Myocyte (in vitro differentiated cells): ENCODE measurements at places on chromosomes 4 and X. TPM values are rescaled to one million over a fixed set of nuclear protein-coding genes. Genes with fewer than 3 reads are reported as not detected.

- DNase-seq = no peak
These were observed 2.7 kb upstream of the NKX3-2 start for GRCh38 chr4:13546941-13547484.

DNA sequence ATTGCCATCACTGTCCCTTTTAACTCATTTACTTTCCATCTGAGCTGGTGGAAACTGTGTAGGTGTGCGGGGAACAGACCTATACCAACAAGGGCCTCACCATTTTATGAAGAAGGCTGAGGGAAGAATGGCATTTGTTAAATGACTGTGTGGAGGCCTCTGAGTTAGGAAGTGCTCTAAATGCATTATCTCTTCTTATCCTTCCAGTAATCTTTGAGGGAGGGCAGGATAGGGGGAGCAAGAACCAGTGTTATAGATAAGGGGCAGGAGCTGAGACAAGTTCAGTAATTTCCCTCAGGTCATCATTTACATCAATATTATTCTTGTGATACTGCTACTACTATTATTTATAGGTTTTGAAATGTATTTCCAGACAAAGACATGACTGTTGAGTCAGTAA is 122.4 kb upstream of the PDLIM3 start:
- DNase-seq = no peak

DNA sequence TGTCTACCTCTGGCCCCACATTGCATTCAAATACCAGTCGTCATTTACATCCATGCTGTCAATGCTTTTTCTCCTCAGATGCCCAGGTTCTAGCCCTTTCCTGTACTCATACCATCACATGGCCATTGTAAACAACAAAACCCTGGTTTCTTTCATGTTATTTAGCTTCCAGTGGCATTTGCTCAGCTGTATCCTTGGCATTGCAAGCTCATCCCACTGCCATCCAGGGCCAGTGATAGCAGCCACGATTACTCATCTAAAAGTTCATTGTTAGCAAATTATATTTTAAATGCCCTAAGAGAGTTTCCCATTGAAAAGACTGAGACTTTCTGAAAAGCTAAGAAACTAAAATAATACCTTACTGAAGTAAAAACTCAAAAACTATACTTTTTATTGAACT is 34.0 kb downstream of the VEGFC start:
- peak; percentile 35 for DNase-seq

GRCh38 chrX:7351926-7352325 is 204.0 kb upstream of the PUDP start:
- no peak for DNase-seq

GRCh38 chr4:75869100-75869499 is 33.2 kb downstream of the PPEF2 start:
- DNase-seq = no peak

DNA sequence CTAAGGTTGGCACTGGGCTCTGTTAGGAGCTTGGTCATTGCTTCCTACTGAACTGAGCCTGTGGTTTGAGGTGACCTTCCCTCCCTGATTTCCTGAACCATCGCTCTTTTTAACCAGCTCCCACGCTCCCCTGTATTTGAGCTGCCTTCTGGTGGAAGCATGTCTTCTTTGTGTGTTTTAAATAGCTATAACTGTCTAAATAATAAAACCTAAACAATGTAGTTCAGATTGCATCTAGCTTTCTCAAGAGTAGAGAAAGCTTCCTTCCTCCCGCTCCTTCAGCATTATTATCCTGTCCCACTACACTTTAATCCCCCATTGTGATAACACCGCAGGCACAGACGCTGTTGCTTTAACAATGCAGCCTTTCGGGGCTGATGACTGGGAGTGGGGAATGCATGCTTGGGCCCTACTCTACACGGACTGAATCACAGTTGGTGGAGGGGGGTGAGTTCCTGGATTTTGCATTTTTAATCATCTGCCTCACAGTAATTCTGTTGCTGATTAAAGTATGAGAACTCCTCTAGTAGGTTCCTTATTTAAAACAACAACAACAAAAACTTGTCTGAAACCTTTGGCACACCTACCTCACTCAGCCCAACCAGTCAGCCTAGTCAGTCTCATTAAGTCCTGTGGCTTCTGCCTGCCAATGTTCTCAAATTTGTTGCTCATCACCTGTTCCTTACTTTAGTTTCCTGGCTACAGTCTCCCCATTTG is 6.6 kb downstream of the SMS start:
- peak; percentile 25 for DNase-seq

DNA sequence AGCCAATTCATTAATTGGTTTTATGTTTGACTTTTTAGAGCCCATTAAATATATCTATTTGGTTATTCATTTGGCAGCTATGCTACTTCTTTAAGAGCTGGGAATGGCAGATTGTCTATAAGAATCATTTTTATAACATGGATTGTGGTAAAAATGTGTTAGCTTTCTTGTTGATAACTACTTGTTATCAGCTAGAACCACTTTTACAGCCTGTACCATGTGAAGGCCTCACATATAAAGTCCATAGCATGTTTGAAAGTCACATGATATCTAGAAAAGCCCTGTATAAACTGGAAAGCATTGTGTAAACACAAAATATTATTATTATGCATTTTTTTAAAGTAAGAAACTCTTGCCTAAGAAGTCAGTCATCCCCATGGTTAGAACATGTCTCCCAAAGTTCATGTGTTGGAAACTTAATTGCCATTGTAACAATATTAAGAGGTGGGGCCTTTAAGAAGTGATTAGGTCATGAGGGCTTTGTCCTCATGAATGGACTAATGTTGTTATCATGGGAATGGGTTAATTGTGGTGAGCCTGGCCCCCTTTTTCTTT is 110.9 kb upstream of the BMP2K start:
- DNase-seq = no peak

The LEF1 gene
- 3.0 and 7.3 TPM in 2 replicates for total RNA-seq

The PNMA5 gene
- not detected in 2 replicates for total RNA-seq
